ENCODE measurements at places on chromosomes 1 and 21. TPM values are rescaled to one million over a fixed set of nuclear protein-coding genes. Genes with fewer than 3 reads are reported as not detected.

GRCh38 chr1:169812131-169812530 lies 17.4 kb upstream of the METTL18 start:
- DNase-seq = no peak

GRCh38 chr1:44806704-44807363 lies at the start of gene DYNLT4:
DYNLT4 (minus strand) TSS chr1:44807351; CDS start chr1:44806668, 683 bp downstream.
- DNase-seq = no peak

DNA sequence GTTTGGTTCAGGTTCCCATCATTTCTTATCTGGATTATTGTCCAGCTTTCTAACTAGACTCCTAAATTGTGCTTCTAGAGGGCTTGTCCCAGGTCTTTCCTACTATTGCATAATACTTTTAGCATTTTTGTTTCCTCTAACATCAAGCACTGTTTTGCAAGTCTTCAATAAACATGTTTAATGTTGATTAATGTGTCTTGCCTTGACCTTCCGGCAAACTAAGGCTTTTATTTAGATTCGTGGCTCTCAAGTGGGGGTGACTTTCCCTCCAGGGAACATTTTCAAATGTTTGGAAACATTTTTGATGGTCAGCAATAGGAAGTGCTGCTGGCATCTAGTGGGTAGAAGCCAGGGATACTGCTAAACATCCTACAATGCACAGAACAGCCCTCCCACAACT lies 90.7 kb downstream of the RPE65 start:
- DNase-seq = no peak

DNA sequence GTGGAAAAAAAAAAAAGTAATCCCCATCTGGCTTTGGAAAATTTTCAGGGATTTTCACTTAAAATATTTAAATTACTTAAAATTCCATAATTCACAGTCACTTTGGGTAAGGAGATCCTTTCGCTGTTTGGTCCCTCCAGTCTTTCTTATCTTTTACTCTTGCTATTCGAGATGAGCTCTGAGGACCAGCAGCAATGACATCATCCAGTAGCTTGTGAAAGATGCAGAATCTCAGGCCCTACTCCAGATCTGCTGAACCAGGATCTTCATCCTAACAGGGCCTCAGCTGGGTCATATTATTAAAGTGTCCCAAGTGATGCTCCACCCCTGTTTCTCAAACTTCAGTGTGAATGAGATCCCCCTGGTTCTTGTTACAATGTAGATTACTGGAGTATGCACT lies 46.9 kb upstream of the PLXNA2 start:
- no peak for DNase-seq

PAQR6 gene
- total RNA-seq = 0.54 TPM

NTNG1 gene
- total RNA-seq = 0.38 TPM

MANEAL gene
- 1.2 TPM for total RNA-seq

DNA sequence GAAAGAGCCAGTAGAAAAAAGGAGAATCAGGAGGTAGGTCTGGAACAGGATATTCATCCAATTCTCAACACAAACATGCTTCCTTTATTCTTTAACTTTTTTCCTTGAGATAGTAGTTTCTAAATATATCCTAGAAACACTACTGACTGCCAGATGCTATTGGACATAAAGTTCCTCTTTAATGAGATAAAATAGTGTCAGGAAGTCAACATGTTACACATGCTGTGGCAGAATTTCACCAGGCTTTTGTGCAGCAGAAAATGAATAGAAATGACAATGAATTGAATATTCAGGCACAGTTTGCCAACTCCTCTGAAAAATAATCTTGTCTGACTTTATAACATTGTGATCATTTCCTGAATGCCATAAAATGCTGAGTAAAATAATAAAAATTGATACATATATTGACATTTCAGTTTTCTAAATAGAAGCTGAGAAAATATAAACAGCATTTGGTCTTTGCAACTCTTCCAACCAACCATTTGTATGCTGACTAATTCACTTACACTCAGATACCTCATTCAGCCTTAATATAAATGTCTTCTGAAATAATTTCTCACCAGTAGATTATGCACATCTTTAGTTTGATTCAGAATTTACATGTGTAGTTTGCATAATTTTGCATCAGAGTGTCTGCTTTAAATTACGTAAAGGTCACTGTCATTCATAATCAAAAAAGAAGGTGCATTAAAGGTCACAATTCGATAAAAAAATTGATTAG lies 486.1 kb upstream of the ADGRL2 start:
- DNase-seq = no peak

GRCh38 chr21:45255381-45256020 lies 32.2 kb downstream of the POFUT2 start:
- no peak for DNase-seq

DNA sequence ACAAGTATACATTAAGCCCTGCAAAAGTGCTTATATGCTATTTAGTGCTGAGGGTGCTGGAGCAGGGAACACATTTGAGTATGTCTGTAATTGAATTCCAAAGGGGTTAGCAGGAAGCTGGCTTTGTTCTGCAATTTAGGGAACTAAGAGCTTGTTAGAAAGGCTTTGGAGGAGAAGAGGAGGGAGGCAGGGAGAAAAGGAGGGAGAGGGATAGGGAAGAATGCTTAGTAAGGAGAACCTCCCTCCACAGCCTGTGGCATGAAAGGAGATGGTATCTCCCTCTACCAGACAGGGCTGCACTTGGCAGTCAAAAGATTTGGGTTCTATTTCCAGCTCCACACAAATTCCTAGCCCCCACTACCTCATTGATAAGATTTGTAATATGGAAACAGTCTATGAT lies 217.8 kb downstream of the DAB1 start:
- DNase-seq = no peak

DNA sequence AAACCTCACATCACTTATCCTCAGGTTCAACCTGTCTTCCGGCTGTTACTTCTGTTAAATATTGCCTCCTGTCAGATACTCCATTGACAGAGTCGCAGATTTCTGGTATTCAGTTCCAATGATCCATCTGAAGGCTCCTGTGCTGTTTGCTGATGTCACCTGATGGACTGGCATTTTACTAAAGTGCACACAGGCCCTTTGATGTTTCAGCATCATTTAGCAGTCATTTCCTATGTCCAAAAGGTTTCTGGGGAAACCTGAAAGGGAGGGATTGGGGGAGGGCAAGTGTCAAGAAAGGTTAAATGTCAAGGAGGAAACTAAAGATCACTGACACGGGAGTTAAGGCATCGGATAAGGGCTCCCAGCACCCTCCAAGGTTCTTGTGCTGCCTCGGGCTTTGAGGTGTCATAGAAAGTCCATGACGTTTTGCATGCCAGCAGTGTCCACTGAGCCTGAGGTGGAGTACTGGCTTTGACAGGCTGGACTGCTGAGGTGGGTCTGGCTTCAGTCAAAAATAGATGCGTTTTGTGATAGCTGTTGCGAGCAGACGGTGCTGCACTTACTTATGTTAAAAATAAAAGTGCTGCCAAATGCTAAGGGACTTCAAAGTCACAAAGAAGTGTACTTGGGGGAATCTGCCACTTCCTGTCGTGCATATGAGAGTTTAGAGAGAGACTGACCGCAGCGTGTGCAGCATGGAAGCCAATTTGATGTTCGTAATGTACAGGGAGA lies 30.8 kb downstream of the XCL2 start:
- no peak for DNase-seq

RBM11 gene
- 0.14 TPM for total RNA-seq

GRCh38 chr1:185914089-185914488 lies 179.9 kb downstream of the HMCN1 start:
- DNase-seq = no peak

GRCh38 chr1:11474826-11475225 lies 4.1 kb upstream of the DISP3 start:
- no peak for DNase-seq

- peak; percentile 26 for DNase-seq
These were observed 12.3 kb upstream of the NPHP4 start for GRCh38 chr1:6004412-6005123.

GRCh38 chr1:93471284-93471683 lies 23.4 kb downstream of the FNBP1L start:
- DNase-seq = no peak

- DNase-seq = no peak
These were observed 6.9 kb downstream of the COL11A1 start for GRCh38 chr1:103101399-103101798.

DNA sequence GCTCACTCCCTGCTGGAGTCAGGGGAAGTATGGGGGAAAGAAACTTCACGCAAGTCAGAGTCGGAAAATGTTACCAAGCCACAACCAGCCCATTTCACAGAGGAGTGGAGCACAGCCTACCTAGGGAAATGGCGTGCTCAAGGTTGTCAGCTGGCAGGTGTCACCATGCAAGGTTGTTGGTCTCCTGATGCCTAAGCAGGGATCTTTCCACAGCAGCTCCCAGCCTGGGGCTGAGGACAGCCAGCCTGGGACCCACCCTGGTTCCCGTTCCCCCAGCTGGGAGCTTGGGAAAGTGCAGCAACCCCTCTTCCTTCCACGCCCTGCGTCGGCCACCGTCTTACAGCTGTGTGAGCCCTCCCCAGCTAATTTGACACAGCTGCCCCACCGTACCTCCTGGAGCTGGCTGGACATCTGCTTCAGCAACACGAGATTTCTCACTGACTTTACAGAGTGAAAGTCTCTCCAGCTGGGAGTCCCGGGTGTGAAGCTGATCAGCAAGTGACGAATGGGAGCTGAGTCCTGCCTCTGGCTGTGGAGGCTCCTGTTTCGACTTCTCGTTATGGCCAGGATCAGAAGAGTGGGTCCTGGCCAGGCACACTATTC lies 224.6 kb upstream of the RAB4A start:
- DNase-seq = no peak

OR2L3 gene
- total RNA-seq = not detected
